ENCODE measurements at places on chromosomes 11 and 22. TPM values are rescaled to one million over a fixed set of nuclear protein-coding genes. Genes with fewer than 3 reads are reported as not detected.

DNA sequence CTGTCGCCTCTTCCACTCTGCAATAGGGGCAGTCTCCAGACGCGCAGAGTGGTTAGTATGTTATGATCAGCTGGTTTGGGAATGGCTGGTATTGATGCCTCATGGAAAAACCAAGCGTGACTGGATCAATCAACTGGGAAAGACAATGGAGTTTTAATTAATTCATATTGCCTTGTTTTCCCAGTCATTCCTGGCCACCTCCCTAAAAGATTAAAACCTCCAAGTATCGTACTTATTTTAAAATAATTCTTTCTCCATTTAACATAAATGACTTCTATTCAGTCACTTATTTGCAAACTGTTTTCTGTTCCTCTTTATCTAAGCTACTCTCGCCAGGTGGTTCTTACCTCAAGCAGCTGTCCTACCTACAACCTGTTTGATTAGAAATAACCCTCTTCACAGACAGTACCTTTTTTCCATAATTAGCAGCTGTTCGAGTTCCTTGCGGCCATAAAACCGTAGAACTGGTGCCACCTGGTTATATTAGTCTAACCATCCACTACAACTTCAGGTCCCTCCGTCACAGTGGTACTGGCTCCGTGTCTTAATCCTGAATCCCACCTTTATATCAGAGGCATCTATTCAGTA lies 898 bp downstream of the ZNF215 start:
- H3K27me3 ChIP-seq: no peaks in the 10 kb centered on the region
- H3K4me3 ChIP-seq: peak overlapping the region; percentile 63

DNA sequence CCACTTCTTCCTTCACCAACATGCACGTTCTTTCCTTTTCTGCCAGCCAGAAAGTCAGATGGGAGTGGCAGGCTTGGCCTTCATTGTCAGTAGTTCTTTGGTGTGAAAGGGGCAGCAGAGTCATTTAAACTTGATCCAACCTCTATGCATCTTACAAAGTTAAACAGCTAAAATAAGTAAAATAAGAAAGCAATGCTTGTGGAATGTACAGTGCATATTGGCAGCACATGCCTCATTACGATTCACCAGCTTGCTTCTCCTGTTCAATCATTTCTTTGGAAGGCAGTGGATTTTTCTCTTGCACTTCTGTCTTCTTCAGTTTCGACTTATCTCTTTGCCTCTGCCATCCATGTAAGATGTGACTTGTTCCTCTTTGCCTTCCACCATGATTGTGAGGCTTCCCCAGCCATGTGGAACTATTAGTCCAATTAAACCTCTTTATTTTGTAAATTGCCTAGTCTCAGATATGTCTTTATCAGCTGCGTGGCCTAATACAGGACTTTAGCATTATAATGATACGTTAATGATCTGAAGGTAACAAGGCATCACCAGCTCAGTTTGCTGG lies 14.8 kb downstream of the LGALS12 start:
- H3K36me3 ChIP-seq: no peaks in the 10 kb centered on the region
- no peak for DNase-seq
- H3K27me3 ChIP-seq: no peaks in the 10 kb centered on the region
- no peak overlapping the region for H3K4me3 ChIP-seq
- no peaks in the 10 kb centered on the region for H3K4me1 ChIP-seq

DNA sequence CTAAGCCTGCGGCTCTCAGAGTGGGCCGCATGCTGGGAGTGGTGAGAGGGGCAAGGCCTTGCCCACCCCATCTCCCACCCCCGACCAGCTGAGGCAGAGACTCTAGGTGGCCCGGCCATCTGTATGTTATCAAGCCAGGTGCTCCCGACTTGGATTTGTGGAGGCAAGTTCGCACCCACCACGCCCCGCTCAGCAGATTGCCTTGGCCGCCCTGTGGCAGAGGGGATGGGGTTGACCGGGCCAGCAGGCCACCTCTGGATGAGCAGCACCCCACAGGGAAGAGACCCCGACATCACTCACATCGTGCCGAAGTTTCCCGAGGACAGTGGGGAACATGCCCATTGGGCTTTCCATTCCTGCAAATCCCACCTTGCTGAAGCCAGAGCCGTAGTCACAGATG lies 40.8 kb downstream of the DHCR7 start:
- no peak overlapping the region for H3K4me3 ChIP-seq
- no peak for DNase-seq
- no peaks in the 10 kb centered on the region for H3K4me1 ChIP-seq
- H3K36me3 ChIP-seq: no peaks in the 10 kb centered on the region
- no peak overlapping the region for H3K27ac ChIP-seq

DNA sequence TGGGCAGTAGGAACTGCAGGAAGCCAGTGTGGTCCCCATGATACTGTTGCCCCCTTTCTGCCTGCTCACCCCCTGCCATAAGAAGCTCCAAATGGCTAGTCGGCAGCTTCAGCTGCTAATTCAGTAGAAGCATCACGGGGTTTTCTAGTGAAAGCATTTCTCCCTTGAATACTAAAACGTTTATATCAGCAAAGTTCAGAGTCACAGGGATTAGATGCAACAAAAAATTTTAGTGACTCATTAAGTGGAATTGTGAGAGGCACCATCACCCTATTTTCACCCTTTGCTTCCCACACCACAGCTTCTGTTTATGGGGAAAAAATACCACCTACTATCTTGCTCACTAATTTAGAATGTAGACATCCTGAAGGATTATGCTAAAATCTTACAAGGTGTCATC lies 25.2 kb downstream of the RAB39A start:
- no peaks in the 10 kb centered on the region for H3K36me3 ChIP-seq
- no peaks in the 10 kb centered on the region for H3K27me3 ChIP-seq
- DNase-seq: no peak
- H3K4me1 ChIP-seq: no peaks in the 10 kb centered on the region
- H3K27ac ChIP-seq: no peak overlapping the region

GRCh38 chr11:94738746-94739145 lies 29.4 kb upstream of the AMOTL1 start:
- peaks cover 7% of the 10 kb centered on the region for H3K36me3 ChIP-seq
- H3K27ac ChIP-seq: no peak overlapping the region
- H3K4me3 ChIP-seq: peak overlapping the region; percentile 4
- H3K27me3 ChIP-seq: no peaks in the 10 kb centered on the region
- DNase-seq: no peak

DNA sequence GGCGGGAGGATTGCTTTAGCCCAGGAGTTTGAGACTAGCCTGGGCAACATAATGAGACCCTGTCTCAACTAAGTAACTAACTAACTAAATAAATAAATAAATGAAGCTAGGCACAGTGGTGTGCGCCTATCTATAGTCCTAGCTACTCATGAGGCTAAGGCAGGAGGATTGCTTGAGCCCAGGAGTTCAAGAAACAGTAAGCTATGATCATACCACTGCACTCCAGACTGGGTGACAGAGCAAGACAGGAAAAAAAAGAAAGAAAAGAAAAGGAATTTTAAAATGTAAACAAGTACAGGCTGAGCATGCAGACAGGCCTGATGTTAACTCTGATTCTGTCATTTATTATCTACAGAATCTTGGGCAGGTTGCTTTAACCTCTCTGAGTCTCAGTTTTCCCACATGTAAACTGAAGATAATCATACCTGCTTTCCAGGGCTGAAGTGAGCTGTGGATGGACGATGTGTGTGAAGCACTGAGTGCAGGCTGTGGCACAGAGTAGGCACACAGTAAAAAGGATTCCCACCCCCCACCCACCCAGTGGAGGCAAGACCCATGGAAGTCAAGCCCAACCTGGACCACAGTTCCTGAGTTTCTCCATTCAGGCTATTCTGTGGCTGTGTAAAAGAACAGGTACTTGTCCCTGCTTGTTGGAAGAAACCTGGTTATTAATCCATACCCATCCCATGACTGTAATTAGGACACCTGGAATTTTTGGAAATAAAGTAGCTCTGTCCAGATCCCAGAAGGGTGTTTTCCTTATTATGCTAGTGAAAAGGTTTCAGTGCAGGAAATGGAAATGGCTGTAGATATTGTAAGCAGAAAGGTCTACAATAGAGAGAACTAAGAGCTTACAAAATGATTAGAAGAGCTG lies 18.7 kb upstream of the SCUBE2 start:
- no peak overlapping the region for H3K27ac ChIP-seq
- DNase-seq: no peak
- no peaks in the 10 kb centered on the region for H3K4me1 ChIP-seq
- no peak overlapping the region for H3K4me3 ChIP-seq
- H3K36me3 ChIP-seq: no peaks in the 10 kb centered on the region

DNA sequence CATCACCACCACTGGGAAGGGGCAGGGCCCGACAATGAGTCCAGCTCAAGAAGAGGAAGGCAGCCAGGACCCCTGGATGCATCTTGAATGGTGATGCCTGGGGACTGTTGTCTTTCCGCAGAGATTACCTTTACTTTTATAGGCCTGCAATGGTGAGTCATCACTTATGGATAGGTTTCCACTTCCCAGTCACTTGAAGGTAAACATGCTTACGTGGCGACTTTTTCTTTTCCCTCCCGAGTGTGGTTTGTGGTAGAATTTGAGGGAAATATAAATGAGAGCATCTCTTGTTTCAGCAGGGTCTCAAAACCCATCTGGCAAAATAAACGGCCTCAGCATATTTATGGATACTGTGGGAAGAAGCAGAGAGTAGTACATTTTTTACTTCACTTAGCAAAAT lies at the start of gene MMP13:
MMP13 (minus strand) TSS at position 109 of the 400 bp plus-strand sequence; CDS start at position 82, 27 bp downstream.
- no peaks in the 10 kb centered on the region for H3K36me3 ChIP-seq
- H3K4me1 ChIP-seq: no peaks in the 10 kb centered on the region
- DNase-seq: no peak
- no peaks in the 10 kb centered on the region for H3K27me3 ChIP-seq
- H3K27ac ChIP-seq: no peak within 1 kb of the TSS
- no peak within 1 kb of the TSS for H3K4me3 ChIP-seq

GRCh38 chr11:118714816-118715215 lies 35.4 kb upstream of the TREH start:
- H3K4me3 ChIP-seq: no peak overlapping the region
- H3K27me3 ChIP-seq: no peaks in the 10 kb centered on the region
- no peak overlapping the region for H3K27ac ChIP-seq
- H3K4me1 ChIP-seq: no peaks in the 10 kb centered on the region
- no peak for DNase-seq
- no peaks in the 10 kb centered on the region for H3K36me3 ChIP-seq

GRCh38 chr11:116840224-116840745 lies 2.9 kb upstream of the APOA1 start:
- no peak overlapping the region for H3K4me3 ChIP-seq
- no peak overlapping the region for H3K27ac ChIP-seq
- peak; percentile 49 for DNase-seq
- H3K36me3 ChIP-seq: no peaks in the 10 kb centered on the region
- no peaks in the 10 kb centered on the region for H3K27me3 ChIP-seq

- no peaks in the 10 kb centered on the region for H3K36me3 ChIP-seq
- H3K27ac ChIP-seq: no peak overlapping the region
- H3K27me3 ChIP-seq: peaks cover 2% of the 10 kb centered on the region
- peak; percentile 64 for DNase-seq
Observed at GRCh38 chr11:69382131-69383128, 88.5 kb downstream of the MYEOV start.

- no peak for DNase-seq
- H3K27me3 ChIP-seq: no peaks in the 10 kb centered on the region
- H3K36me3 ChIP-seq: peaks cover 98% of the 10 kb centered on the region
- no peak overlapping the region for H3K4me3 ChIP-seq
- no peak overlapping the region for H3K27ac ChIP-seq
Observed at GRCh38 chr11:118652681-118653181, 26.7 kb downstream of the TREH start.

- H3K27me3 ChIP-seq: no peaks in the 10 kb centered on the region
- no peaks in the 10 kb centered on the region for H3K36me3 ChIP-seq
- no peak for DNase-seq
Observed at GRCh38 chr11:28756977-28757376, 648.8 kb downstream of the METTL15 start.

DNA sequence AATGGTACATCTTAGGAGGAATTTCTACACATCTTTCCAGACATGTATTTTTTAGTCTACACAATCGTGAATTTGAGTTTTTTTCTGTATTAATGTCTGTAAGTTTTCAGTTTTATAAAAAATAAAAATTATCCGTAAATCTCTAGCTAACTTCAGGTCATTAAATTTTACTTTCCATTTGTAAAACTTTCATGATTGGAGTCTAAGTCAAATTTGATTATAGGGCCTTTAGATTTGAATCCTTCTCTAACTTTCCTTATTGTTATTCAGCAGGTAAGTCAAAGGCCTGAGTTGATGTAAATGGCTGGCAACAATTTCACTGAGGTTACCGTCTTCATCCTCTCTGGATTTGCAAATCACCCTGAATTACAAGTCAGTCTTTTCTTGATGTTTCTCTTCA lies at the start of gene OR8I2:
OR8I2 (plus strand) TSS at position 301 of the 400 bp plus-strand sequence; CDS start at position 301, 0 bp downstream.
- no peaks in the 10 kb centered on the region for H3K36me3 ChIP-seq
- DNase-seq: no peak
- H3K4me3 ChIP-seq: no peak within 1 kb of the TSS
- H3K27ac ChIP-seq: no peak within 1 kb of the TSS

GRCh38 chr11:15843309-15843872 lies 513.0 kb downstream of the SOX6 start:
- no peak for DNase-seq
- H3K27me3 ChIP-seq: no peaks in the 10 kb centered on the region
- no peak overlapping the region for H3K4me3 ChIP-seq
- no peaks in the 10 kb centered on the region for H3K36me3 ChIP-seq
- peaks cover 7% of the 10 kb centered on the region for H3K4me1 ChIP-seq

Gene SCO2
- total RNA-seq: 0.97 TPM

Gene HEPN1
- not detected for total RNA-seq

Gene SCGB2A2
- not detected for total RNA-seq

Gene DPP3
- 24.0 TPM for total RNA-seq

Gene MYO18B
- total RNA-seq: 273 TPM

Gene HBG2
- not detected for total RNA-seq

Gene FOLH1
- total RNA-seq: not detected

Gene SLC6A5
- total RNA-seq: not detected

Gene OR52A5
- not detected for total RNA-seq
